ENCODE measurements at places on chromosomes 7 and 10.

- DNase-seq, result no peak
These were observed 4.4 kb upstream of the MAD1L1 start for GRCh38 chr7:2237109-2237602.

- DNase-seq, result no peak
These were observed 26.5 kb downstream of the TNRC18 start for GRCh38 chr7:5396999-5397663.

- no peak for DNase-seq
These were observed 95.7 kb downstream of the RBM20 start for GRCh38 chr10:110739811-110740271.

DNA sequence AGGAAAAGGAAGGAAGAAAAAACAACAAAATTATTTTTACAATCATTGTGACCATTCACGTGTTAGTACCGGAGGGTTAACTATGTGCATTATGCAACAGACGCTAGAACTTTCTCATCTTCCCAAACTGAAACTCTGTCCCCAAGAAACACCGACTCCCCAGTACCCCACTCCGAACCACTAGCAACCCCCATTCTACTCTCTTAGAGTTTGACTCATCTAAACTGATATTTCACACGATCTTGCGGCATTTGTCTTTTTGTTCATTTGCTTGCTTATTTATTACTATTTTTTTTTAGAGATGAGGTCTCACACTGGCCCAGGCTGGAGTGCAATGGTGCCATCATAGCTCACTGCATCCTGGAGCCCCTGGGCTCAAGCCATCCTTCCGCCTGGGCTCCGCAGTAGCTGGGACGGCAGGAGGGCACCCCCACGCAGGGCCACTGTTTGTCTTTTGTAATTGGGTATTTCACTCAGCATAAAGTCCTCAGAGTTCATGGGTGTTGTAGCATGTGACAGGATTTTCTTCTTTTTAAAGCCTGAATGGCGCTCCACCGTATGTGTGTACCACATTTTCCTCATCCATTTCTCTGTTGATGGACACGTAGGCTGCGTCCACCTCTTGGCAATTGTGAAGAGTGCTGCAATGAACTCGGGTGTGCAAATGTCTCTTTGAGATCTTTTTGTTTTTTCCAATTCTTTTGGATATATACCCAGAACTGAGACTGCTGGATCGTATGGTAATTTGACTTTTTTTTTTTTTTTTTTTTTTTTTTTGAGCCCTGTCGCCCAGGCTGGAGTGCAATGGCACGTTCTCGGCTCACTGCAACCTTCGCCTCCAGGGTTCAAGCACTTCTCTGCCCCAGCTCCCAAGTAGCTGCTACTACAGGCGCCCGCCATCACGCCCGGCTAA is 9.5 kb downstream of the MNX1 start:
- DNase-seq, result no peak

DNA sequence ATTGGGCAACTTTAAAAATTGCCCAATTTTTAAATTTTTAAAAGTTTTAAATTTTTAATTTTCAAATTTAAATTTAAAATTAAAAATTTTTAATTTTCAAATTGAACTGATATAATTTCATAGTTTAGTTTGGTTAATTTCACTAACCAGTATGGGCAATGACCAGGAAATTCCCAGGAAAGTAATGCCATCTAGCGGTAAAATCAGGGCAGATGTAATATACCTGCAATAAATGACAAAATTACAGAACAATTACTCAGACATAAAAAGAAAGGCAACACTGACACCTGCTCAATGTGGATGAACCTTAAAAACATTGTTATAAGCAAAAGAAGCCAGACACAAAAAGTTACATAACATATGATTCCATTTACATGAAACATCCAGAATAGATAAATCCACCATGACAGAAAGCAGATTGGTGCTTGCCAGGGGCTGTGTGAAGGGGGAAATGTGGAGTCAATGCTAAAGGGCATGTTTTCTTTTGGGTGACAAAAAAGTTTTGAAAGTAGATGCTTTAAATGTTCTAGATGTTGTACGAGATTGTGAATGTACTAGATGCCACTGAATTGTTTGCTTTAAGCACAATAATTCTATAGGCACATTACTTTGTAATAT is 28.6 kb upstream of the SLC16A12 start:
- no peak for DNase-seq

GRCh38 chr10:634256-634655 is 55.2 kb downstream of the DIP2C start:
- DNase-seq, result no peak

GRCh38 chr7:42315631-42316030 is 78.6 kb upstream of the GLI3 start:
- no peak for DNase-seq

- no peak for DNase-seq
These were observed 38.5 kb downstream of the GHRHR start for GRCh38 chr7:31002256-31002655.

DNA sequence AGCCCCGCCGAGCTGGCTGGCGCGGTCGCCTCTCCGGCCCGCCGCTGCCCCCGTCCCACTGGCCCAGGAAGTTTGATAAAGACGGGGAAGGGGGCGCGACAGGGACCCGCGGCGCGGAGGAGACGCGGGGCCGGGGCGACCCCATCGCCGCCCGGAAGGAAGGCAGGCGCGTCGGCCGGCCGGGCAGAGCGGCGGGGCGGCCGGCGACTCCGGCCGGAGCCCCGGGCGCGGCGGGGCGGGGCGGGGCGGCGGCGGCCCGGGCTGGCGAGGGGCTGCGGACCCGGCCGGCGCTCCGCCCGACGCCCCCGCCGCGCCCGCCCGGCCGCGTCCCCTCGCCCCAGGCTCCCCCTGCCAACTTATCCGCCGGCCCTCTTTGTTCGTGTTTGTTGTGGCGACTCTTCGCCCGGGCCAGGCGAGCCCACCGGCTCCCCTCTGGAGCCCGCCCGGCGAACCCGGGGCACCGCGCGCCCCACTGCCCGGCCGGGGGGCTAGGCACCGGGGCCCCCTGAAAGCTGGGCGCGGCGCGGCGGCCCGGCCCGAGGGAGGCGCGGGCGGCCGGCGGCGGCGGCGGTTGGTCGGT is 571 bp downstream of the KDM7A start:
- DNase-seq, result no peak

DNA sequence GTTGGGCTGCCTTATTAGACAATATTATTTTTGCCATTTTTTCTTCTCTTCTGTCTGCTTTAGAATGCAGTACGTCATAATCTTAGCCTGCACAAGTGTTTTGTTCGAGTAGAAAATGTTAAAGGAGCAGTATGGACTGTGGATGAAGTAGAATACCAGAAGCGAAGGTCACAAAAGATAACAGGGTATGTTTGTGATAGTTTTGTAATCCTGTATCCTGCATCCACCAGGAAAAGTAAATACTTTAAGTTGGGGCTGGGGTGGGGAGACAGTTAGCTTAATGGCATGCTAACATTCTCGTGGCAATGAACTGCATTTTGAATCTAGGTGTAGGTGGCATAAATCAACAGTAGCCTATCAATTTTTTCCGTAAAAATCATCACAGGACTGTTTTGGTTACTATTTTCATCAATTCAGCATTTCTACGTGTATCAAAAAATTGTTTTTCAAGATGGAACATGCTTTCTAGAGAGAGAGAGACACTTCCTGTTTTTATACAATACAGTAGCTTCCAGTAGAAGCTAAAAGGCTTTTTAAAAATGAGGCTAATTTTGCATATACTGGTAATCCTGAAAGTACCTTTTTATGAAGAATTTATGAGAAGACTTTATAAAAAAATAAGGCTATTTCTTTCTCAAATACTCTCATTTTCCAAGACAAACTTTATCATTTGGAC is 247.5 kb downstream of the FOXP2 start:
- no peak for DNase-seq

GRCh38 chr10:78058562-78058961 is 24.9 kb downstream of the RPS24 start:
- DNase-seq, result no peak

GRCh38 chr7:66748791-66749190 is 8.3 kb downstream of the RABGEF1 start:
- DNase-seq, result no peak

DNA sequence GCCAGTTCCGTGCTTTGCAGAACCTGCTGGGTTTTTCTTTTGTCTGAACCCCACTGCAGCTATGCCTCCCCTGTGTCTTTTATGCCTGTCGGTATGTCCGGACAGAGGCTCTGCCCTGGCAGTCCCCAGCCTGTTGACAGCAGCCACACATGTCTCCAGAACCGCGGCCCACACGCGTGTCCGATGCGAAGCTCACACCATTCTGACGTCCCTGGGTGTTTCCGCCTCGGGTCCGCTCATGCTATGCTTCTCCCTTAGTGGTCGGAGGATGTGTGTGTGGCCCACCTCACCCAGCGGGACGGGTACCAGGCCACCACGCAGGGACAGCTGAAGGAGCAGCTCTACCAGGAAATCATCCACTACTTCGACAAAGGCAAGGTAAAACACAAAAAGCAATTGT is 164.6 kb upstream of the NPS start:
- DNase-seq, result no peak

- DNase-seq, result no peak
These were observed 18.7 kb upstream of the ATP6V0A4 start for GRCh38 chr7:138816650-138817049.

- no peak for DNase-seq
These were observed 20.0 kb upstream of the SMO start for GRCh38 chr7:129168231-129169021.

DNA sequence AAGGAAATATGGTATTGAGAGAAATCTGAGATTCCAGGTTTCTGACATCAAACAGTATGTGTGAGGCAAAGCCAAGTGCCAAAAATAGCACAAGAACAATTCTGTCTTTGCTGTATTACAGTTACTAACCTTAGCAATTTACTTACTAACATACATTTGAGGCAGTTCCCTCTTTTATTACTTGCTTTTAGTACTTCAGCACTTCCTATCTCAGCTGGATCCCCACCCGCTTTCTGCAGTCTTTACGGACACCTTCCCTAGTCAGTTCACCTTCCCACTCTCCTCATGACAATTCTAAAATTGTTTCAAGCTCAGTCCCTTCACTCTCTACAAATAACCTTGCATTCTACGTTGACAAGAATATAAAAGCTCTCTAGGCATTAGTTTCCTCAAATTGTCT is 79.2 kb downstream of the ELAPOR2 start:
- no peak for DNase-seq

DNA sequence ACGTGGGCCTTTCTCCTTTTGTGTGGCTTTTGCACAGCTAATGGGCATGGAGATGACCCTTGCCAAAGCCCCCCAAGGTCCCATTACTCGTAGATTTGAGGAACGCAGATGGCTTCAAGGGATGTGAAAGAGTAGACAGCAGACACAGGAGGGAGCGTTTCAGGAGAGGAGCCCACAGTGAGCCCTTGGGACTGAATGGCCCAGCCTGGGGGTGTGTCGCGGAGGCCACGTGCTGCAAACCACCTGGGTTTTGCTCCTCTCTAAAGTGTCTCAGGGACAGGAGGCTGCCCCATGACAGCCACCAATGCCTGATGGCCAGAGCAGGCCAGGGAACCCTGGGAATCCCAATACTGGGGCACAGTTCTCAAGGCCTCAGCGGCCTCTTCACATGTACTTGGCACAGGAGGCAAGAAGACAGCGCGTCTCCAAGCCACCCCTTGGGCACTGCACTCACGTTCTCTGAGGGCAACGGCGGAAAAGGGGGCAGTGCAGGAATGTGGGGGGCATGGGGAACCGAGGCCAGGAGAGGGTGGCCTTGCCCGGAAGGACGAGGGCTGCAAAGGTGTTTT is 185.2 kb downstream of the WDR37 start:
- no peak for DNase-seq

GRCh38 chr10:75040576-75040975 is 70.9 kb upstream of the SAMD8 start:
- DNase-seq, result peak; percentile 60

DNA sequence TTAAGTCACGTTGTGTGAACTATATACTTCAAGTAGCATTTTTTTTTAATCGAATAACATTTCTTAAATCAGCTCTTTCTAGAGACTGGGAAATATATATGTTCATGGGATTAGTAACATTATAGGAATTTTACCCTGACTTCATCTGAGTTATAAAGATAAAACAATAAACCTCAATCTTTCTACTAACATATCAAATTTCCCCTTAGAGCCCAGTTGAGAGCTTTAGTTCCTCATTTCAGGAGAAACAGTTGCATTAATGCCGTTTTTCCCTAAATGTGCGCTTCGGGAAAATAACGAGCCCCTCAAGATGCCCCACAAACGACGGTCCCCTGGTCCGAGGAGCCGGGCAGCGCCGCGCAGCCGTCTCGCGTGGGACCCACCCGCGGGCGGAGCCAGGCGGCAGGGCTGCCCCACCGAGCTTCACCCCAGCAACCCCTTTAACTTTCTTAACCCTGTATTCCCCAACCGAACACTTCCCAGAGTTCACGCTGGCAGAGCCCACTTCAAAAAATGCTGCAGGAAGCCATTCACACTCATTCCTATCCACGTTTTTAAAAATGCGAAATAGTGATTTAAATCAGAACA is 152.5 kb upstream of the YAE1 start:
- DNase-seq, result no peak

DNA sequence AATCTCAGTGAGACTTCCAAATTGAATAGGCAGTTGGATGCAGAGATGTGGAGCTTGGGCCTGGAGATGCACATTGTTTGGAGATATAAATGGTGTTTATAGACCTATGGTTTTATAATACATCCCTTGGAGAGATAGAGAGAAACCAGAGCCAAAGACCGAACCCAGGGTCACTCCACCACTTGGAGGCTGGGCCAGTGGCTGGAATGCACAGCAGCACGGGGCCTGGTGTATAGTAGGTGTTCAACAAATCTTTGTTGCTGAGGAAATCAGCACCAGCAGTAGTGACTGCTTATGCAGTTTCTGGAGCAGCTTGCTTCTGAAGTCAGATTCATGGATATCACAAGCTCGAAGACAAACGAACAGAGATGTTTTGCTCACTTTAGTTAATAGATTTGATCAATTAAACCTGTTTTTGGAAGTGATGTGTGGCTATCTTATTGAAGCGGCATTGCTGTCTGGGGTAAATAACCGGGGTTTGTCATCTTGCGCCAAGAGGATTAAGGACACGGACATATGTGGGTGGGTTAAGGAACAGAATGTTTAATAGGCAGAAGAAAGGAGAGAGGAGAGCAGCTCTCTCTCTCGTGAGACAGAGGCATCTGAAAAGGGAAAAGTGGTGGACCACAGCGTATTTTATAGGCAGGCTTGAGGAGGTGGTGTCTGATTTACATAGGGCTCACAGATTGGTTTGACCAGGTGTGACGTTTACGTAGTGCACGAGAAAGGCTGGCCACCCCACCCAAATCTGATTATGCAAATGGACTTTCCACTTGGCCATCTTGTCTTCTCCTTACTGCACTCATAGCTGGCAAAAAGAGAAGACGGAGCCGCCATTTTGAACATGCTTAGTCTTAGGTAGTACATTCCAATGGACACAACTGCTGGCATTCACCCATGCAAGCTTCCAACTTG is 11.1 kb downstream of the RBP4 start:
- DNase-seq, result no peak

DNA sequence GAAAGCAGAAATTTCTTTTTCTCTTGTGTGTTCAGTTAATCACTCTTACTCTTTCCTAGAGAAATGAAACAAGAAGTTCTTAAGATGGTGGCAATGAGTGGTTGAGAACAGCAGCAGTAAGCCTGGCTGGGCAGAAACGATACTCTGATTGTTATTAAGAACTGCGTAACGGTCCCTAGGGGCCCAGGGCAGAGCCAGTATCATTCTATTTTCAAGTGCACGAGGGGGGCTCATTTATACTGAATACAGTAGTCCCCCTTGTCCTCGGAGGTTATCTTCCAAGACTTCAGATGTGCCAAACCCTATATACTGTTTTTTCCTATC is 64.9 kb downstream of the EEPD1 start:
- DNase-seq, result no peak

GRCh38 chr10:70649526-70649925 is 22.8 kb upstream of the ADAMTS14 start:
- no peak for DNase-seq
